ENCODE measurements at places on chromosomes 2 and 18.
A peak's percentile ranks its signal among the peaks of the same experiment; 100 is the strongest.

- peak; percentile 54 for DNase-seq
Measured at GRCh38 chr18:11518788-11519685, 90.4 kb upstream of the SLC35G4 start.

- no peak for DNase-seq
Measured at GRCh38 chr2:3005859-3006501, 371.6 kb downstream of the EIPR1 start.

DNA sequence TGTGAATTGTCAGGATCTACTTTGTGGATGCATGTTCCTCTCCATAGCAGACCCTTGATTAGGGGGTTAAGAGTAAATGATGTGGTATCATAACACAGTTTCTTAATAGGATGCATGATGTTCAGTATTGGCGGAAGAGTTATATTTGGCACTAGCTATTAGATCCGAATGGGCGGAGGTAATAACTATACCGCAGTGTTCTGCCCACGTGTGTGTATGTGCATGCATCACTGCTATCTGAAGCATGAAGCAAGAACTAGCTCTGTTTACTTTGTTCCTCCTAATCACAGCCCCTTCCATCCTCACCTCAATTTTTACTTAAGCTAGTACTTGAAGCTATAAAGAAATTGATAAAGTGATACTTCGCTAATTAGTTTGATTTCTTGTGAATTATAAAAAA lies 159.6 kb upstream of the NOSTRIN start:
- no peak for DNase-seq

DNA sequence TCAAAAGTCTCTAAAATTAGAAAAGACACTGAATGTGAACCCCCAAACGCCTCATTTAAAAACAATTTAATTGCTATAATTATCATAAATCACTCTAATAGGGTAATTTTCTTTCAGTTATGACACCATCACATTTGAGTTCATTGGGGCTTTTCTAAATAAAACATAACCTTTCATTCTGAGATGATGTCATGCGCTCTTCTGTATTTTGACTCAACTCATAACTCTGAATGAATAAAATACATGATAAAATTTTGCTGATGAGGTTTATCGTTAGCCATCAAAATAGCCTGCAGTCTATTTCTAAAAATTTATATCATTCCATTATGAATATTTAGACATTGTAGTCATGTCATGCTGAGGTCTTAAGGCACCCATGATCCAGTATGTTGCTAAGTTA lies 1099.7 kb downstream of the SUCLG1 start:
- DNase-seq: no peak

DNA sequence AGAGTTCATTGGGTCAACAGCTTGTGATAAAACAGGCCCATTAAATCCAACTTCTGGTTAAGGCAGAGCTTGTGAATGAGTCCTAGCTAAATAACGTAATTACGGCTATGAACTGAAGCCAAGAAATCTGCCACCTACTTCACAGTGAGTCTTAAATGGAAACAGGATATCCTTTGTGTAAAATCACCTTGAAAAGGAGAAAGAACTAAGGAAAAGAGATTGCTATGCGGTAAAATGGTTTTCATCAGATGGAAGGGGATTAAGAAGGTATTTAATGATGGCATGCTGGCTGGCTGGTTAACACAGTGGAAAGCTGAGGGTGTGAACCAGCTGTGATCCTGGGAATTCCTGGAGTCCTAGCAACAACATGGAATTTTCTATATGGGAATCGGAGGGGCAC lies 156.6 kb downstream of the DOK6 start:
- DNase-seq: no peak

DNA sequence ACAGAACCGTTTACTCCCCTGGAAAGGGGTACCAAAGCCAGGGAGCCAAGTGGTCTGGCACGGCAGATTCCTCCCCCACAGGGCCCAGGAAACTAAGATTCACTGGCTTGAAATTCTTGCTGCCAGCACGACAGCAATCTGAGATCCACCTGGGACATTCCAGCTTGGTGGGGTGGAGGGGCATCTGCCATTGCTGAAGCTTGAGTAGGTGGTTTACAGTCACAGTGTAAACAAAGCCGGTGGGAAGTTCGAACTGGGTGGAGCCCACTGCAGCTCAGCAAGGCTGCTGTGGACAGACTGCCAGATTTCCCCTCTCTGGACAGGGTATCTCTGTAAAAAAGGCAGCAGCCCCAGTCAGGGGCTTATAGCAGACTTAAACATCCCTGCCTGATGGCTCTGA lies 901.7 kb upstream of the LRRTM1 start:
- DNase-seq: no peak

- no peak for DNase-seq
Measured at GRCh38 chr2:28224648-28225472, 167.8 kb upstream of the FOSL2 start.

- DNase-seq: no peak
Measured at GRCh38 chr18:47847635-47848034, 82.8 kb downstream of the SMAD2 start.

DNA sequence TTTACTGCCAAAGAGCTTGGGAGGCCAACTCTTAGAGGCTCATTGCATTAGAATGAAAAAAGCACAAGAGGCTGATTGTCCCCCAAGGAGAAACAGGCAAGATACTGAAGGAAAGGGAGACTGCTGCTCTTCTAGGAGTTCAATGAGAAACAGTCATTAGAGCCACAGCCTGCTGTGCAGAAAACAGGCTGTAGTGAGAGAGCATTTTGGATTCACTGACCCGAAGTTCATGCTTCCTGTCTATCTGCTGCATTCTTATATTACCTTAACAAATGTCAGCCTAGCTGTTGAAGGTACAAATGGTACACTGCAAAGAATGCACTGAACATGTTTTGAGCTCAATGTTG lies 423.3 kb downstream of the SETBP1 start:
- DNase-seq: no peak

DNA sequence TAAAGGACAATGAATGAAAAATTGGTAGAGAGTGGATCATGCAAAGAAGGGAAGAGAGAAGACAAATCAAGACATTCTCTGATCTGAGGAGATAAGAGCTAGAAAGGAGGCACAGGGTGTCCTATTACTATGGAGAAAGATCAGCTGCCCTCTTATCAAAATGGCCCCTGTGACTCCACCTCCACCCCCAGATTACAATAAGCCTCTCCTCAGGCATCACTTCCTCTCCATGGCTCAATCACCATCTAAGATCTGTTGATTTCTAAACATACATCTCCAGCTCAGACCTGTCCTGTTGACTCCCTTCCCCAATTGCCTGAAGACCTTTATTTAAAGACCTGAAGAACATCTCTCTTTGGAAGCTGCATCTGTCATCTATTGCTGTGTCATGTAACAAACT lies 43.2 kb downstream of the SP100 start:
- no peak for DNase-seq

DNA sequence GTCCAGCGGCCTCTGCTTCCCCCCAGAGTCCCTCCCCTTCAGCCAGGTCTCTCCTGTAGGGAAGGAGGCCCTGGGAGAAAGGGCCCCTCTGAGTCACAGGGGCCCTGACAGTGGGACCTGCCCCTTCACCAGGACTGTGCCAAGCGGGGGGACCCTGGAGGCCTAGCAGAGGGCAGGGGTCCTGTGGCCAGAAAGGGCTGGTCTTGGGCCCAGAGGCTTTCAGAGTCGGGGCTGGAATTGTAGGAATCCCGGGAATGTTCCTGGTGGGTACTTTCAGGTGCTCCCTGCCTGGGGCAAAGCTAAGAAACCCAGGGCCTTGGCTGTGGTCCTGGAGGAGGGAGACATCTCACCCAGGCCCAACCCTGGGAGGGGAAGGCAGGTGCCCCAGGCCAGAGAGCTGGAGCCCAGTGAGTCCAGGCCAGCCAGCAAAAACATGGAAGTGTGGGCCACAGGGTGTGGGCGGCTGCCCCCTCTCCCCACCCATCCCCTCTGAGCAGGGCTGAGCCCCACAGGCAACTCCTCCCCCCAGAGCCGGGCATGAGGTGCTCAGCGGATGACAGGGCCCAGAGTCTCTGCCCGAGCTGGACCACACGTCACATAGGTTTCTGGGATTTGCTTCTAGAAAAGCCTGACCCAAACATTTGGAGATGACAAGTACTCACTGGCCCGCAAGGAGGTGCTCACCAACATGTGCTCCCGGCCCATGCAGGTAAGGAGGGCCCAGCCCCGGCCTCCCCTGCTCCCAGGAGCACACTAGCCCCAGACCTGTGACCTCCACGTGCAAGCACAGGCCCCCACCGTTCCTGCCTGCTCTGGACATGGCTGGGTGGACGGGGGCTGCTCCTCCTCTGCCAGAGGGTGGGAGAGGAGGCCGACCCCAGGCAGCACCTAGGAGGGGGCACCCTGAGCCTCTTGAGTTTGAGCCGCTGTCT lies 48.2 kb upstream of the ALPP start:
- DNase-seq: no peak

DNA sequence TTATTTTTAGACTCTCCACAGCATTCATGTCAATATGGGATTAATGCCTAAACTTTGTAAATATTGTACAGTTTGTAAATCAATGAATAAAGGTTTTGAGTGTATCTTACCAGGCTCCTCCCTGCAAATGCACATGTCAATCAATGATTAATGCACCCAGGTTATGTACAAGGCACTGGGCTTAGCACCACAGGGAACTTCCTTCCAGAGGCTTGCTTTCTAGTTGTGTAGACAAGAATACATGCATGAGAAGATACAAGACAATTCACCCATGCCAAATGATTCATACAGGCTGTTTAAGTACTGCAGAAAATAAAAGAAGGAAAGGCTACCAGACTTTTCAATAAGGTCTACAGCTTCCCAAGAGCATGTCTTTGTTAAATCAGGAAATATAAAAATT lies 114.1 kb downstream of the MMADHC start:
- DNase-seq: no peak

- DNase-seq: peak; percentile 29
Measured at GRCh38 chr2:169798397-169798717, 314 bp upstream of the SSB start.

- DNase-seq: no peak
Measured at GRCh38 chr2:196565106-196565765, 74.3 kb upstream of the CCDC150 start.
